ENCODE measurements at places on chromosomes 2 and 18.

DNA sequence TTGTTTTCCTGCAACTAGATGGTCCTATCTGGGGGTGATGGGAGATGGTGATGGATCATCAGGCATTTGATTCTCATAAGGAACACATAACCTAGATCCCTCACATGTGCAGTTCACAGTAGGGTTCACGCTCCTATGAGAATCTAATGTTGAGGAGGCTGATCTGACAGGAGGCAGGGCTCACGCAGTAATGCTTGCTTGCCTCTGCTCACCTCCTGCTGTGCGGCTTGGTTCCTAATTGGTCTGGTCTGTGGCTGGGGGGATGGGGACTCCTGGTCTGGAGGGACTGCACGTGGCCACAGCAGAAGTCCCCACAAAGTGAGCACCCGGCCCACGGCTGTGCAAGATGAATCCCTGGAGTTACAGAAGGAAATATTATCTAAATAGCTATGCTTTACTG, 11.3 kb downstream of the MC5R start:
- no peak for DNase-seq

GRCh38 chr2:194304191-194304590, 1352.8 kb upstream of the SLC39A10 start:
- no peak for DNase-seq

DNA sequence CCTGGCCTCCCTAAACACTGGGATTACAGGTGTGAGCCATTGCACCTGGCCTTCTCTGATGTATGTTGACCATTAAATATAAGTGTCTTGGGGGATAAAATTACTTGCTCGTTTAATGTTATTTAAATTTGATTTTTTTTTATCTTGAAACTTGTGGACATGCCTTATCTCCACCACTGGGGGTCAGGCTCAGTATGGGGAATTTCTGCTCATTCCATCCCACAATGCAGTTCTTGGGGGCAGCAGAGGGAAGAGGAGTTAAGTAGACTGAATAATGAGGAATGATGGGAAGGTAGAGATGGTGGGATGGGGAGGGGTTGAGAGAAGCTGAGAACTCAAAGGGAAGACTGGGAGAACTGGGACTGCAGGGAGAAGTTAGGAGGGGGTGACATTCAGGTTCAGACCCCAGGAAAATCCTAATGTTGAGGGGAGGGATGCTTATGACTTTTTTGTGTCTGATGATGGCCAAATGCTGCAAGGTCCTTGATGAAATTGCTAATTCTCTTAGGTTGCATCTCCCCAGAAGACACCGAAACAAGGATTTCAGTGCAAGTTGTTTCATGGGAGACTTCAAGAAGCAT, 174.2 kb downstream of the MIB1 start:
- no peak for DNase-seq

DNA sequence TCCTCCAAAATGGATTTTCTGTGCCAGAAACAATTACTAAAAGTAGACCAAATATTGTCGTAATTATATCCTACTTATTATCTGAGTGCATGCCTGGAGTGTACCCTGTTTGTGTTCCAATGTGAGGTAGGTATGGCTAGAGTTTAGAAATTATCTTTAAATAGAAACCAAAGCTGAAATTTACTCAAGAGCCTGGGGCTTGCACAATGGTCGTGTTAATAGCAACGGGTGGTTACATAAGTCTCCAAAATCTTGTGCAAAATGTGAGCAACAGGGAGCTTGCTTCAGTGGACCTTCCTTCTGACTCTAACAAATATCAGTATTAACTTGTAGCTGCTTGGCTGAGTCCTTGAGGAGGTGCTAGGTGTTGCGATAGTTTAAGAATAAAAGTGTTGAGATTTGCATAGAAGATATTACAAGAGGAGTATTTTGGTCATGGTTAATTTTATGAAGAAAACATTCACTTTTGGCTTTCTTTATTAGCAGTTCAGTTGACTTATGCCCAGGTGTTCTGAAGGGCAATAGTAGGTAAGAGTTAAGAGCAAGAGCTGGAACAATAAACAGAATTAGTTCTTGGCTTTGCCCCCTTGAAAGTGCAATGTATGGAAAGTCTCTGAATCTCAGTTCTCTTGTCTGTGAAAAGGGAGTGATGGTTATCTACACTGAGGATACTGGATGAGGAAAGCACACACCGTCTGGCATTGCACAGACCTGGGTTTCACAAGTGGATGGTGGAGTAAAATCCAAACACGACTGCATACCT, 4.6 kb downstream of the CXCR4 start:
- no peak for DNase-seq

- no peak for DNase-seq
Measured at GRCh38 chr2:39534095-39534711, 97.1 kb upstream of the MAP4K3 start.

All from DMS79 treated with DMSO at 0.1 percent for 48 hours (cell line).